Left ventricle myocardium superior (tissue), 1 donor: ENCODE measurements at places on chromosomes 2 and 18. TPM values are rescaled to one million over a fixed set of nuclear protein-coding genes. Genes with fewer than 3 reads are reported as not detected.

- DNase-seq = no peak
Measured at GRCh38 chr2:224751996-224752698, 36.0 kb upstream of the CCDC195 start.

GRCh38 chr2:39247512-39248043 lies 3.8 kb upstream of the CDKL4 start:
- no peak for DNase-seq

DNA sequence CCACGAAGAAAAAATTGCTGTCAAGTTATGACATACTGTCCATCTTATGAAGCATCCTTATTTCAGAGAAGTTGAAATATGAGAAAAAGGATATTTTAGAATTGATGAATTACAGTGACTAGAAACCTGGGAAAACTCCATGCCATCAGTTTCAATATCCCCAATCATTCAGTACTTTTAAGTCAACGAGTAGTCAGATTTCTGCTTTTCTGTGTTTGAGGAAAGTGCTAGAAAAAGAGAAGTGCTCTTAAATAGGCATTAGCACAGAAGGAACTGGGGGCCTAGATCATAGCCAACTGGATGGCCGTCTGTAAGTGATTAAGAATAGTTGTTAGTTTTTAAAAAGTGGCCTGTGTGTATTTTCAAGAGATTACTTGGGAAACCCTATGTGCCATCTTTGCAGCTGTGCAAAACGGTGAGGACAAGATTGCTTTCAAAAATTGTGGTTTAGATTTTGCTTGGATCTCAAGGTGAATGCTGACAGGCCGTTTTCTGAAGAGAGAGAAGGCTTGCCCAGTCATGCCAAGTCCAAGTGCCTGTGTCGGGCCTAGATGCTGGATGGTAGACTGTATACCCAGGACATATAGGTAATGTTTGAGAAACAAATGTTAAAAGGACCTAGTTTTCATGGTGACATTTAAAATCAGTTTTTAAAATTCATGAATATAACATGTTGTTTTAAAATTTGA lies 5.1 kb downstream of the NEDD4L start:
- DNase-seq = no peak

GRCh38 chr2:102301867-102302362 lies 9.4 kb upstream of the IL1RL1 start:
- DNase-seq = no peak

GRCh38 chr2:239800785-239801386 lies 224.3 kb downstream of the NDUFA10 start:
- DNase-seq = no peak

DNA sequence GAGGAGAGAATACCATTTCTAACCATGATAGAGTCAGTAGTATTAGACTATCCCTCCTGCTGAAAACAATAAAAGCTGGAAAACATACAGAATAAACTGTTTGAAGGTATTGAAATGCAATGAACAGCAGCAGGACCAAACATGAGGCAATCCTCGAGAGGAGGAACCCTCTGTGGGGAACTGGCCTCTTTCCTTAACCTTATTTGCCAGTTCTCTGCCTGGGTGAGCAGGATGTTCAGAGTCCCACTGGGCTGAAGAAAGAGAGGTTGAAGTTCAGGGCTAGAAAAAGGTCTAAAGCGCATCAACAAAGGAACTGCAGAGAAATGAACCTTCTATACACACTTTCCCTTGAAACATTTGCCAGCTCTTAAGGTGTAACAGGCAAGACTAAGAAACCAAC lies 79.8 kb upstream of the FHL2 start:
- DNase-seq = no peak

LYPD6B gene
- not detected for total RNA-seq

FARSB gene
- 18.5 TPM for total RNA-seq

WDR54 gene
- total RNA-seq = 4.4 TPM

CTLA4 gene
- total RNA-seq = not detected

MC5R gene
- total RNA-seq = not detected
